ENCODE measurements at places on chromosomes 11 and 22.
A peak's percentile ranks its signal among the peaks of the same experiment; 100 is the strongest.

GRCh38 chr11:120146413-120147093 lies 8.6 kb upstream of the TRIM29 start:
- DNase-seq = no peak

GRCh38 chr11:36062796-36063365 lies 119.0 kb downstream of the LDLRAD3 start:
- no peak for DNase-seq

- no peak for DNase-seq
Observed at GRCh38 chr11:12128301-12128751, 17.9 kb downstream of the MICAL2 start.

- DNase-seq = no peak
Observed at GRCh38 chr11:75272821-75273301, 32.3 kb downstream of the TPBGL start.

- no peak for DNase-seq
Observed at GRCh38 chr11:126570489-126570888, 215.0 kb downstream of the ST3GAL4 start.

- peak; percentile 44 for DNase-seq
Observed at GRCh38 chr11:68890490-68891231, 13.0 kb downstream of the MRPL21 start.

GRCh38 chr11:95939091-95939490 lies 15.2 kb upstream of the MTMR2 start:
- DNase-seq = no peak

- DNase-seq = no peak
Observed at GRCh38 chr11:31780480-31780971, 30.6 kb downstream of the PAX6 start.

DNA sequence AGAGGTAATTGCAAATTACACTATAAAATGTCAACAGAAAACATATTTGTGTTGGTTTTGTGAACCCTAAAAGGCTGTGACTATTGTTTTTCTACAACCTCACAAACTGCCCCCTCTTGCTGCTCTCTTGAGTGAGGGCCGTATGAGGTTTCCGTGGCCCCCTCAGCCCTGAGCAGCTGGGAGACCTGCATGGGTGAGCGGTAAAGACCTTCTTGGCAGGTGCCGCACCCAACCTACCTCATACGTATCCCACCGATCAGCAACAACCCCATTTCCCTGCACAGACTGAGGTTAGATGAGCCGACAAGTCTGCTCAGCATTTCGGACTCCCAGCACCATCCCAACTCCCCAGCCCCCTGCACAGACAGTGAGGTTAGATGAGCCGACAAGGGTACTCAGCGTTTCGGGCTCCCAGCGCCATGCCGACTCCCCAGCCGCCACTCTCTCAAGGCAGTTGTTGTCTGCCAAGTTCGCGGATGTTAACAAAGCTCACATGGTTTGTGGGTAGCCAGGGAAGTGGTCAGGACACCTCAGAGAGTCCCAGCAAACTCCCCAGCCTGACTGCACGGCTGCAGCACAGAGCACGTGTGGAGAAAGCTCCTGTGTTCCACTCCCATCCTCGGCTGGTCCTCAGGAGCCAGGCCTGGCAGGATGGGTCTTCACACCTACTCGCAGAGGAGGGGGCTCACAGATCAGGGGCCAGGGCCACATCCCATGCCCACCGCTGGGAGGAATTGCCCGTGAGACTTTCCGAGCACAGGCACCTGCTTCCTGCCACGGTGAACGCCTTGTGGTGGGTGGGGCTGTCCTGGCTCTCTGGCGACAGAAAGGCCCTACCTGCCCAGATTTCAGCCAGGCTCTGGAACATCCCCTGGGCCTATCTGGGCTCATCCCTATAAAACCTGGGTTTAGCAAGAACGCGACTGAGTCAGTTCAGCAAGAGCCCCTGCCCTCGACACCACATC lies 502.9 kb downstream of the BRD1 start:
- DNase-seq = no peak

Data from SK-N-MC (cell line).